SJCRH30 (cell line): ENCODE measurements at places on chromosomes 13 and 19.
A peak's percentile ranks its signal among the peaks of the same experiment; 100 is the strongest.

DNA sequence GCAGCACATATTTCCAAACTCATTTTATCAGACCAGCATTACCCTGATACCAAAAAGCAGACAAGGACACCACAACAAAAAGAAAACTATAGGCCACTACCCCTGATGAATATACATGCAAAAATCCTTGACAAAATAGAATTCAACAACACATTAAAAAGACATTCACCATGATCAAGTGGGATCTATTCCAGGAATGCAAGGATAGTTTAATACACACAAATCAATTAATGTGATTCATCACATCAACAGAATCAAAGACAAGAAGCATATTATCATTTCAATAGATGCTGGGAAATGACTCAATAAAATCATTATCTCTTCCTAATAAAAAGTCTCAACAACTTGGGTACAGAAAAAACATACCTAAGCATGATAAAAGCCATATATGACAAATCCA is 11.2 kb downstream of the ZNF347 start:
- H3K36me3 ChIP-seq = peaks cover 75% of the 10 kb centered on the region
- no peaks in the 10 kb centered on the region for H3K27me3 ChIP-seq
- DNase-seq = no peak
- H3K27ac ChIP-seq = no peak overlapping the region
- H3K4me1 ChIP-seq = no peaks in the 10 kb centered on the region

DNA sequence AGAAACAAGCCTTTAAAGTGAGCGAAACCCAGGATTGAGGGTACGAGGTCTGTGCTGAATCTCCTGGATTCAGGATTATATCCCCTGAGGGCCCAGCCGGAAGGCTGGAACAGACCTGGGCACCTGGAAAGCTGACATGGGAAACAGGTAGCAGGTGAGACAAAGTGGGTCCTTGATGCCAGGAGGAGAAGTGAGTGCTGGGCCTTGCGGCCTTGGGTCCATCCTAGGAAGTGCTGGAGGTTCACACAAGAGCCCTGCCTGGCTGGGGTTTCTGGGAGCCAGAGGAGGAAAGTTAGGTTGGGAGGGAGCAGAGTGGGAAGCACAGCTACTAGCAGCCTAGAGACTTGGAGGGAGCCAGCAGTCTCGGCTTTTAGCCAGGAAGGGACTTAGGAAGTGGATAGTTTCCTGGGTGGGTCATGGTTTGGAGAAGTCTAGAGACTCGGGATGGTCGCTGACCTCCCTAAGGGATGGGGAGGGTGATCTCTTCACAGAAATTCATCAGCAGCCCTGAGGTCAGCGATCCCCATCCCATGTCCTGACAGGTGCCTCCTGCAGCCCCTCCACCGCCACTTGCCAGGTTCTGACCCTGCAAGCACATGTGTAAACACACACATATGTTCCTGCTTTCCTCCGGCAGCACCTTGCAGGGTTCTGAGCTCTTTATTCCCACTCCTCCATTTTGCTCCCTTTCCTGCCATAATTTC is 29.4 kb upstream of the ZNF492 start:
- H3K27me3 ChIP-seq = no peaks in the 10 kb centered on the region
- DNase-seq = no peak
- no peak overlapping the region for H3K4me3 ChIP-seq
- H3K36me3 ChIP-seq = no peaks in the 10 kb centered on the region

GRCh38 chr19:32691952-32692726 is 518 bp downstream of the NUDT19 start:
- peak overlapping the region; percentile 60 for H3K27ac ChIP-seq
- H3K4me3 ChIP-seq = peak overlapping the region; percentile 68
- peaks cover 7% of the 10 kb centered on the region; the same call in 1 of the 2 replicates for H3K36me3 ChIP-seq
- DNase-seq = peak; percentile 67
- peaks cover 3% of the 10 kb centered on the region for H3K4me1 ChIP-seq

DNA sequence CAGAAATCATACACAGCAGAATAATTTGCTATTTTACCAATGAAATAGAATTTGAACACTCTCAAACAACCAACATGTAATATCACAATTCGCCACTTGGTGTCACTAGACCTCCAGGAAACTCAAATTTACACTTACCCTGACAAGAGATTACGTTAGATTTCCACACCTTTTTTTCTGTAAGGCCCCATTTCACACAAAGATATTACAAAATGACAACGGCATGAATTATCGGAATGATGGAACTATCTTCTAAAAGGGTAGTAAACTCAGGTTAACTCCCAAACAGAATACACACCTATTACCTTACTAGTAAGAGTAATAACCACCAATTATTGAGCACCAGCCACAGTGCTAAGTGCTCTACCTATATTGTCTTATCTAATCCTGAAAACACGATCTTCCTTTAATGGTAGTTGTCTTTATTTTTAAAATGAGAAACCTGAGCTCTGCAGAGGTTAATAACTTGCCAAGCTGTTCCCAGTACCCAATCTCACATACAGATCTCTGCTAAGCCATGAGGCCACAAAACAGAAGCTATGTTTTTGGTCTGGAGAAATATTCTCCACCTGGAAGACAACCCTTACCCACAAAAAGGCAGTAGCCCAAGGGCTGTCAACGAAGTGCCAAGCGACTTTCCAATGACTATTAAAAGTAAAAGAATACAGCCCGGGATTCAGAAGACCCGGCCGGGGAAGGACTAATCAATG is 152.4 kb downstream of the DCLK1 start:
- H3K27ac ChIP-seq = no peak overlapping the region
- no peak for DNase-seq
- H3K36me3 ChIP-seq = no peaks in the 10 kb centered on the region
- H3K4me3 ChIP-seq = no peak overlapping the region

- no peak for DNase-seq
- no peak overlapping the region for H3K27ac ChIP-seq
- H3K27me3 ChIP-seq = no peaks in the 10 kb centered on the region
- H3K4me3 ChIP-seq = no peak overlapping the region
Measured at GRCh38 chr13:113981611-113982295, 7.9 kb upstream of the C13orf46 start.
